ENCODE measurements at places on chromosomes 1 and 21.

DNA sequence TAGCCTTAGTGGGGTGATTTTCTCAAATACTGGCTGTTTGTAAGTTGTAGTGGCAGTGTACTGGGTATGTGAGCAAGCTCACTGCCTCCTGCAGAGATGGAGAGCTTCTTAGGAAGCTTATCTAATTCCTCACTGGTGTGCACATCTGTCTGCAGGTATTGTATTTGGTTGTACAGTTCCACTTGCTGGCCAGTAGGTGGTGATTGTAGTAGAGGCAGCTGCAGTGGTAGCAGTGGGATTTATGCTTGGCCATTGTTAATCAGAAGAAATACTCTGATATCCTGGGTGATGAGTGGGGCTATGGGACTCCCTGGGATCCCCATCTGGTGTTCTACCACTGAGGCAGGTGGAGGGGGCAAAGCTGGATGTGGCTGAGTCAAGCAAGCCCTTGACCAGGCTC lies 276.1 kb upstream of the SPAG17 start:
- no peak for DNase-seq

GRCh38 chr1:247300491-247301175 lies 31.0 kb downstream of the ZNF496 start:
- DNase-seq: no peak

GRCh38 chr1:202589190-202589930 lies 120.9 kb downstream of the SYT2 start:
- DNase-seq: peak; percentile 100

- DNase-seq: no peak
These were observed 268.6 kb downstream of the SETD4 start for GRCh38 chr21:35791541-35792325.

DNA sequence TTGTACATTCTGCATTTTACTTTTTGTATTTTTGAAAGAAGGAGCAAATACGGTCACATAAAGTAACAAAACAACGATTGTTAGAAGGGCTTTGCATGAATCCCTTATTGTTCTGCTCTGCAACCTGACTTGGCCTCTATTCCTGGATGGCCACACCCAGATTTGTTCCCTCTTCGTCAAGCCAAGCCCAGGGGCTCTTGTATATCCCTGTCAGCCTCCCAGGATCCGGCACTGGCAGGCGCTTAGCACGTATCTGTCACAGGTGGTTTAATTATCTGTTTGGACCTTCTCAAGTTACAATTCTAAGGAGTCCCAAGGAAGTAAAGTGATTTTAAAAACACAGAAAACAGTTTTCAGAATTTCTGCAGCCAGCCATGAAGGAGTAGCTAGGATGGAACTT lies 28.0 kb downstream of the CRYAA start:
- DNase-seq: no peak

DNA sequence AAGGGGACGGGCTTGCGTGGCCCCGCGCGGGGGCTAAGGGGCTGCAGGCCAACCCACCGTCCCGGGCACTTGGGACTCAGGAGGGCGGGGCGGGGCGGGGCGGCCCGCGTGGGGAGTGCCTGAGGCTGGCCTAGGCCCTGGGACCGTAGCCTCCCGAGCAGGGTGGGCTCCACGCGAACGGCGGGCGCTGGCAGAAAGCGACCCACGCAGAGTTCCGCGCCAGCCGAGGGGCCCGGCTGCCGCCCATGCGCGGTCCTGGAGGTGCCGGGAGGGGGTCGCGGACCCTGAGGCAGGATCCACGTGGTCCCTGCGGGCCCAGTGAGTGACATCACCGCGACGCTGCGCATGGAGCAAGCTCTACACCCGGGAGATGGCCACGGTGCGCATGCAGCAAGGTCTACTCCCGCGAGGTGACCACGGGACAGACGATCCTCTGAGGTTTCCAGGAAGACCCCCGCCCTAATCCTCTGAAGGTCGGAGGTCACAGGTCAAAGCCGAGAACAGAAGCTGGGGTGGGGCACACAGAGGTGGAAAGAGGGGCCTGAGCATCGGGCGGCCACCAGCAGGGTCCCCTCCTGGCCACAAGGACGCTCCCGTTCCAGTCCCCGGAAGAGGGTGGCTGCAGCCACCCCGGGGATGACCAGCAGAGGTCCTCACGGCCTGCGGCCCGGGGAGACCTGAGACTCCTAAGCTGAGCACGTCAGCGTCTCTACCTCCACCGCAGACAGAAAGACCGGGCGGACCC lies 13.5 kb upstream of the SLC19A1 start:
- peak; percentile 74 for DNase-seq

- DNase-seq: peak; percentile 39
These were observed 126.0 kb downstream of the KIAA0319L start for GRCh38 chr1:35431173-35431599.

DNA sequence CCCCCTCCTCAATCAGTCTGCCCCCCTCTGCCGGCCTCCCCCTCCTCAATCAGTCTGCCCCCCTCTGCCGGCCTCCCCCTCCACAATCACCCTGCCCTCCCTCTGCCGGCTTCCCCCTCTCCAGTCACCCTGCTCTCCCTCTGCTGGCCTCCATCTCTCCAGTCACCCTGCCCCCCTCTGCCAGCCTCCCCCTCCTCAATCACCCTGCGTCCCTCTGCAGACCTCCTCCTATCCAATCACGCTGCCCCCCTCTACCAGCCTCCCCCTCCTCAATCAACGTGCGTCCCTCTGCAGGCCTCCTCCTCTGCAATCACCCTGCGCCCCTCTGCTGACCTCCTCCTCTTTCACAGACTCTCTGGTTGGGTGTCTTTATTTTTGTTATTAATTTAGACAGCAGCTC lies 11.5 kb upstream of the C1orf198 start:
- no peak for DNase-seq

Data from fibroblast of lung (primary cell).